Fibroblast of skin of abdomen (primary cell): ENCODE measurements at places on chromosomes 2 and 18.

DNA sequence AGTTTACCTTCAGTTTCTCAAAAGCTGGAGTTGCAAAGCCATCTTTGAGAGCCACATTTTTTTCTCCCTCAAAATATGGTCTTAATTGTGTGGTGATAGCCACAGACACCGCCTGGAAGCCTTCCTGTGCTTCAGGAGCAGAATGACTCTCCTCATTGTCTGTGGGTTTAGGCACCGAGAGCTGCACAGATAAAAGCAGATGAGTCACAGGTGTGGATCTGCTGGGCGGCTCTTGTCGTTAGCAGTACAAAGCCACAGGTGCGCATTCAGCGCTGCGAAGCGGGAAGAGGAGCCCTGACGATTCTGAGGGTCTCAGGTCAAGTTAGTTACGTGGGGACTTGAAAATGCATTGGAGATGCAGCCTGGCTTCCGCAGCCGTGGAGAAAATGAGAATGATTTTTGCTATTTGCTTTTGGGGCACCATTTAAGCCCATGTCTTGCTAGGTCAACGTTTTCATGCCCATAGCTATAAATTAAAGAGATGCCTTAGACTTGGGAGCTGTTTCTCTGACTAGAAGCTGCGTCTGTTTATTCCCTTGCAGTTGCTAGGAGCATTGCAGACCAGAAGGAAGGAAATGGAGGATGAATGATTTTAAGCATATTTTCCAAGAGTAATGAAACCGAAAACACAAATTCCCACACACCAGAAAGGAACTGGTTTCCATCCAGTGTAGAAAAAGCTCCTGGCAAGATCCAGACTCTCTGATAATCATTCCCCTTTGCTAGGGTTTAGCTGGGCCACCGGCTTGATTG is 51.5 kb downstream of the KLHL29 start:
- peak; percentile 67 for DNase-seq

GRCh38 chr2:122061831-122062230 is 306.4 kb downstream of the TSN start:
- no peak for DNase-seq

DNA sequence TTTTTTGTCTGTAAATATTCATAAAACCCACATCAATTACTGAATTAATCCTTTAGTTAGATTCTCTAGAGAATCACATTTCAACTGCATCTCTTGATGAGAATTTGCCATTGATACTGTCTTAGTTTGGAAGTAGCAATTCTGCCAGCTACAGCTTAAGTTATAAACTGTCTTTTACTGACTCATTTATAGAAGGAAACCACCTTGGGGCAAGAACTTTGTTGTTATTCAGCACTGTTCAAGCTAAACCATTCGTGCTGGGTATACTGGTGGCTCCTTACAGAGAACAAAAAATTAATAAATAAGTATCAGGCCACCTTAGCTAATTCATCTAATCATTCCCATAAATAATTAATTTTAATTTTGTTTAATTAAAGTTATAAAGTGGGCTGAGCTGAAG is 1082.6 kb upstream of the CELF4 start:
- DNase-seq = no peak

DNA sequence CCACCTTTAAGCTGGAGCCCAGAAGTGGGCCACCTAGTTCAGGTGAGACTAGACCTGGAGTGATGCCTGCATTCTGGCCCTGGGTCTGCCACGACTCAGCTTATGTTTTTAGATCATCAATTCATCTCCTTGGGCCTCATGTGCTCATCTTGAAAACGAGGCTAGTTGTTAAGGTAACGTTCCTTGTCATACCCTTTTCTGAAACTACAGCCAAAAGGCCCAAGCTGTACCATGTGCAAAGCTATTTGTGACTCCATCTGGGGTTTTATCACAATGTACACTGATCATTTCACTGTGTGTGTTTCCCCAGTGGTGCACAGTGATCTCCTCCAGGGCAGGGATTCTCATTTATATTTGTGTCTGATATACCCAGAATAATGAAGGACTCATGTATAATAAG is 138.4 kb upstream of the COPS8 start:
- no peak for DNase-seq

DNA sequence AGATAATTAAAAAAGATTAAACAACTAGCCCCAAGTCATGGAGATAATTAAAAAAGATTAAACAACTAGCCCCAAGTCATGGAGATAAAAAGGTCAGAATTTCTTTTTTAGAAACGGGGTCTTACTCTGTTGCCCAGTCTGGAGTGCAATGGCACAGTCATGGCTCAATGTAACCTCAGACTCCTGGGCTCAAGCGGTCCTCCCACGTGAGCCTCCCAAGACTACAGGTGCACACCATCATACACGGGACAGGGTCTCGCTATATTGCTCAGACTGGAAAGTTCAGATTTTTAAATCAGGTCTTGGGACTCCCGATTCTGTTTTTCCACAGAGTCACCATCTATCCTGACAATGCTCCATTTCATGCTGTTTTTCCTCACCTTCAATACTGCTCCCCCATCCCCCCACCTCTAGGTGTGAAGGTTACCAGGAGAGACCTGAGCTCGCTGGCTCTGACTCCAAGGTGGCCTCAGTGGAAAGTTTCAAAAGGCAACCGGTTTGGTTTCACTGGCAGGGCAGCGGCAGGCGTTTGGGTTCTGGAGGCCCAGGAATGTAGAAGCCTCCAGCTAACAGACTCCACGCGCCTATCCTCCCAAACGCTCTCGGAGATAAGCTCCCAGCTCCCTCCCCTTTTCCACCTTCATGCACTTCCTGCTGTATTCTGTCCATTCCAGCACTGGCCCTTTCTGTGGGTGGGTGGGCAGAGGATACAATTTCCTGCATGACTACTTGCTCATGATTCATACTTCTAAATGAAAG is 2.9 kb upstream of the SEMA4C start:
- DNase-seq = peak; percentile 17

DNA sequence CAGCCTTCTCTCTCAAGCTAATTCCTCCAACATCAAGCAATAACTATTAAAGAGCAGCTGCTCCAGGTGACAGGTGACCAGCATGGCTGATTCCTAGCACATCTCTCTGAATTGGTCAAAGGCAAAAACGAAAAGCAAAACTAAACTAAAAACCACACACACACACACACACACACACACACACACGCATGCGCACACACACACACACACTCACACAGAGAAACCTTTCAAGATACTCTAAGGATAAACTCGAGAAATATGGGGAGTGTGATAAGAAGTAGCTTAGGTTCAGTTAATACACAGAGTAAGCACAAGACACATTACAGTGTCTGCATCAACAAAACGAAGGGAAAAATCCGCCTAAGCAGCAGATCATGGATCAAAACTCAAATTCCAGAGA is 74.5 kb upstream of the FZD7 start:
- DNase-seq = no peak

GRCh38 chr2:96103761-96104486 is 12.4 kb downstream of the ADRA2B start:
- no peak for DNase-seq

GRCh38 chr2:226873051-226873620 is 37.3 kb downstream of the RHBDD1 start:
- peak; percentile 47 for DNase-seq

GRCh38 chr2:86028766-86029381 is 76.8 kb downstream of the POLR1A start:
- no peak for DNase-seq

GRCh38 chr2:86426271-86426670 is 14.9 kb upstream of the KDM3A start:
- no peak for DNase-seq

DNA sequence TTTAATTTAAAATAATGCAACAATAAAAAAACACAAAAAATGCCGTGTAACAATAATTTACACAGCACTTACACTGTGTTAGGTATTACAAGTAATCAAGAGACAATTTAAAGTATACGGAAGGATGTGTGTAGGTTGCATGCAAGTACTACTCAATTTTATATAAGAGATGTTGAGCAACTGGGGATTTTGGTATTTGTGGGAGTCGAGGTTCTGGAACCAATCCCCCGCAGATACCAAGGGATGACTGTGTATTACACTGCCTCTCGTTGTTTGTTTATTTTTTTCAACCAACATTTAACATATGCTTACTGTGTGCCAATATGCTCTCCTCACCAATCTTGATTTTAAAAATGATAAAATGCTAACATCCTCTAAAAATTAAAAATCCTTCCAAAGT is 24.8 kb downstream of the MAP3K2 start:
- peak; percentile 17 for DNase-seq

GRCh38 chr18:4808891-4809290 is 353.8 kb upstream of the DLGAP1 start:
- DNase-seq = no peak

DNA sequence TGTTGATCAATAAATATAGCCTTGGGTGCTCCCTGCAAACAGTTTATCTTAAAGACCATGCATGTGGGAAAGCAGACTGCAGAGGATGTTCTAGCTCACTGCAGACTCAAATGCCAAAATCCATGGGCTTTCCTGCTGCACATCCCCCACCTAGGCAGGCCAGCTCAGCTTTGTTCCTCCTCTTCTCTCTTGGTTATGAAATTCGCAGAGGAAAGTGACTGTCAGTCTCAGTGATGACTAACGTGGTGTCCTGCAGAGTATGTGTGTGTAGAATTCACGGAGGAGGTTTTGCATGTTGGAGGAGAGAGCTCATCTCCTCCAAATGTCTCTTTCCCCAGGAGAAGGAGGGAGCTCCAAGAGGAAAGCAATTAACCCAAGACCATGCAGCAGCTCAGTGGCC is 21.4 kb upstream of the KCNS3 start:
- DNase-seq = peak; percentile 57

DNA sequence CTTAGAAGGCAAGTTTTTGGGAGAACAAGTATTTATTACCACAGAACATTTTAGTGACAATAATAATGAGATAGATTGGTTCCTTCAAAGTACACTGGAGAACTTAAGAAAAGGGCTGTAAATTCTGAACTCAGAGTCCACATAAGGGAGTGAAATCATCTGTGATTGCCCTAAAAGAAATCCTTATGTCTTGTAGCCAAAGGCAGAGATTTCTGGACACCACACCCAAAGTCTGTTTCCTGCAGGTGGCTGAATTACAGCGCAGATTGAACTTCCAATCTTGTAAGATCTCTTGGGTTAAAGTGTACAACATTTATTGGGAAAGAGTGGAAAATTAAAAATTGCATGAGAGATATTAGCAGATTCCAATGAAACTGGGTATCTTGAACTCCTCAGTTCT is 143.8 kb downstream of the TAF4B start:
- no peak for DNase-seq

DNA sequence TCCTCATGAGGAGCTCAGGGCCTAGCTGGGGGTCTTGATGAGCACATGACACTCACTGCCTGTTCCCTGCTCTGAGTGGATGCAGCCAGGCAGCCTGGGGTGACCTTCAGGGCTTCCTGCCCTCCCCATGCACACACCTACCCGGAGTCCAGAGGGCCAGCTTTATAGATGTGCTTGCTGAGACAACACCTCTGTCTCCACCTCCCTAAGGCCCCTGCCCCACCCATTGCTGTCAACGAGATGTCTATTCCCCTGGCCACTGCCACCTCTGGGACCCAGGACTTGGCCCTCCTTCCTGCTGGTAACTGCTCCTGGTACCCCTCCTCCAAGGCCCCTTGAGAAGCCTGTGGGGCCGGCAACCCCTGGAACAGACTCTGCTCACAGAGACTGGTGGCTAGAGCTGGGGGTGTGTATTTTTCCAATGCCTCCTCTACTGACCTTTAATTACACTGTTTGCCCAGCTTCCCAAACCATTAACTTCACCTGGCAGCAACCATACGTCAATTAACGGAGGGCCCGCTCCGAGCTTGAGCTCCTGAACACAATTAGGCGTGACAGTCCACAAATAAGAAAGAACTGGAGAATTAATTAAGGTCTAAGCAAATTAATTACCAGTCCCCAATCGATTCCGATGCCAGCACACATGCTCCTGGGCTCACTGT is 66.3 kb downstream of the EMX1 start:
- no peak for DNase-seq

- DNase-seq = no peak
Measured at GRCh38 chr2:46268196-46268595, 29.0 kb upstream of the EPAS1 start.

DNA sequence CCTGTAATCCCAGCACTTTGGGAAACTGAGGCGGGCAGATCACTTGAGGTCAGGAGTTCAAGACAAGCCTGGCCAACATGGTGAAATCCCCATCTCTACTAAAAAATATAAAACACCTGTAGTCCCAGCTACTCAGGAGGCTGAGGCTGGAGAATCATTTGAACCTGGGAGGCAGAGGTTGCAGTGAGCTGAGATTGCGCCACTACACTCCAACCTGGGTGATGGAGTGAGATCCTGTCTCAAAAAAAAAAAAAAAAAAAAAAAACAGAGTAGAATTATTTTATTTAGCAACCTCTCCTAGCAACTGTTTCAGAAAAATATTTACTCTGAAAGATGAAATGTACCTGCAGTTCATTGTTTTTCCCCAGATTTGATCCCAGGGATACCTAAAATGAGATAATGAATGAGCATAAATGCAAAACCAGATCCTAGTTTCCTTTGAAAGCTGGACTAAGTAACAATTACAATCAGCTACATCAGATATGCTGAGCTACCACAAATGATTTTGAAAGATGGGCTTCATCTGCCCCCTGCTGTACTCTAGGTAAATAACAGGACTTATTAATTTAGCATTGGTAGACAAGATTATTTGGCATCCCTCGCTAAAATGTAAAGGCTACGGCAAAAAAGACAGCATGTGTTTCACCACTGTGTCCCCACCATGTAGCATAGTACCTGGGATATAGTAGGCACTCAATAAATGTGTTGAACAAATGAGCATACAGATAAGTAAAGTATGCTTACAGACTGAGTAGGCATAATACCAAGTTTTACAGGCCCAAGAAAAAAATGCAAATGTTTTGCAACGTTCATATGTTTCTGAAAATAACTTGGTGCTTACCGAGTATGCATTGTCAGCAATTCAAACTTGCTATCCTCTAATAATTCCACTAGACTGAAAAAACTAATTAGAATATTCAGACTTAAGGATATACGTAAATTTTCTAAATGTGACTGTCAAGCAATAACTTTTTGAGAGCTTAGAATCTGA is 102.5 kb downstream of the ATL2 start:
- peak; percentile 82 for DNase-seq

DNA sequence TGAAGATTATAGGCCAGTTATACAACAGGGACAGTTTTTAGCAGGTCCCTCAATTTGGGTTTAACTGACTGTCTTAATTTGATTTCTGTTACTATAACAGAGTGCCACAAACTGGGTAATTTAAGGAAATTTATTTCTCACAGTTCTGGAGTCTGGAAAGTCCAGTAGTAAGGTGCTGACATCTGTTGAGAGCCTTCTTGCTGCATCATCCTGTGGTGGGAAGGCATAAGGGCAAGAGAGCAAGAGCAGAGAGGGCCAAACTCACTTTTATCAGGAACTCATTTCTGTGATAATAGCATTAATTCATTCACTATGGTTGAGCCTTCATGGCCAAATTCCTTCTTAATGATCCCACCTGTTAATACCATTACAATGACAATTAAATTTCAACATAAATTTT is 36.5 kb downstream of the DIS3L2 start:
- no peak for DNase-seq

- DNase-seq = no peak
Measured at GRCh38 chr2:199946836-199947235, 8.5 kb downstream of the TYW5 start.
